GM23248 (cell line): ENCODE measurements at places on chromosomes 3 and 15. TPM values are rescaled to one million over a fixed set of nuclear protein-coding genes. Genes with fewer than 3 reads are reported as not detected.

The ATP10A gene
- 64.1 and 73.1 TPM in 2 replicates for total RNA-seq

The GOLGA8H gene
- not detected in 2 replicates for total RNA-seq

The ATP13A5 gene
- total RNA-seq, result not detected in 2 replicates

The NAA80 gene
- 7.8 and 10.2 TPM in 2 replicates for total RNA-seq

The TRIM42 gene
- total RNA-seq, result not detected in 2 replicates

DNA sequence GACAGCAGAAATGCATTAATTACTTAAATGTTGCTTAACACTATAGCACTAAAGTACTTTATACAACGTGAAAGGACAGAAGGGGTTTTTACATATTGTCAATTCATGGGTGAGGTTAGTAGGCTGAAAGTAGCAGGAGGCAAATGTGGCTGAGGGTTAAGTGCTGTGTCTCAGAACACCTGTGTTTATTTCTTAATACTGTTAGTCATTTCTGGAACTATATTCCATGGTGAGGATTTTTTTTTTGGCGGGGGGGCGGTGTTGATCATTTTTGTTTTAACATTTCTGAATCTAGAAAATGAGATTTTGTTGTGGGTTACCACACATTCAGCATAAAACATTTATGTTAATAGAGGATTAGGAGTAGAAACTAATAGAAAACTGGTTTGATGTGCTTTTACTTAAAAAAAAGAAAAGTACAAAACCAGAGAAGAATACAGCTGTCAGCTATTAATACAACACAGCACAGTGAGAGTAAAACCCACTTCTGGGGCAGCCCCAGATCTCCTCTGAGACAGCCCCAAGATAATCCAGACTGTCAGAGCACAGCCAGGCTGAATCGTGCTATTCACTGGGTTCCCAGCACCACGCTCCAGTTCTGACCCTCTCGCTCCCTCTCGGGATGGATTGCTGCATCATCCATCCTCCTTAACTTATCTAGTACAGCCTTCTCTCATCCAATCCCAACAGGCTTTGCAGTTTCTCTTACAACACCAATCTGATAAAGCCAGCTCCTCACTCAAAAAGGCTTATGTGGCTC, 307.7 kb downstream of the TUSC7 start:
- no peaks in the 10 kb centered on the region for H3K36me3 ChIP-seq
- no peak overlapping the region for H3K27ac ChIP-seq
- no peaks in the 10 kb centered on the region for H3K4me1 ChIP-seq
- no peaks in the 10 kb centered on the region for H3K27me3 ChIP-seq
- H3K4me3 ChIP-seq, result no peak overlapping the region

GRCh38 chr15:37034392-37034791, 66.0 kb downstream of the MEIS2 start:
- peaks cover 16% of the 10 kb centered on the region for H3K4me1 ChIP-seq
- DNase-seq, result no peak
- H3K4me3 ChIP-seq, result no peak overlapping the region
- H3K27ac ChIP-seq, result no peak overlapping the region

DNA sequence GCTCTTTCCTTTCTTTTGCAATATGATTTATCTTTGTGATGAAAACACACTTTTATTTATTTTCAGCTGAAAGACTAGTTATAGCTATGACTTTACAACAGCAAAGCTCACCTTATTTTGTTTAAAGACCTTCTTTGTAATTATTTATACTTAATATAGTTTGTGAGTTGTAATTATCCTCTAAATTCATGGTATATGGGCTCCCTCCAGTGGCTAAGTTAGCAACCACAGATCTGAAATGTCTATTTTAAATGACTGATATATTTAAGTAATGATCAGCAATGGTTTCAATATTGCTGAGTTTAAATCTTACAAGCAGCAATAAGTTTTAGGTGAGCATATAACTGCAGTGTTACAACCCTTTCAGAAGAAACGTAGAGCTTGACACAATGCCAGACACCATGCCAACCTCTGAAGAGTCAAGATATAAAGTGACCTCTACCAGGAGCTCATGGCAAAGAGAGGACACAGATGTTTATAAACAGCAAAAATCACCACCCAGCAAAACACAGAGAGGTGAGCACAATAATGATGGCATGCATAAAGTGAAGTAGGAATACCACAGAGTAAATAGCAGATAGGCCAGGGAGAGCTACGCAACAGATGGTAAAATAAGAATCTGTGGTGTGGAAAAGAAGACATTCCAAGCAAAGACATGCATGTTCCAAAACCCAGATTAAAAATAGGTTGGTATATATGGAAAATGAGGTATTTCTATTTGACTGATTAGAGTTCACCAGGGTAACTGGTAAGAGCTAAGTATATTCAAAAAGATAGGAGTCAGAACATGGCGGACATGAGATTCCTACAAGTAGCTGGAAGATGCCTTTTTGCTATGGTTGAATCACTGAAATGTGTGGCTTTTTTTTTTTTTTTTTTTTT, 143.7 kb upstream of the ZNF385D start:
- 0 out of 2 replicates have a peak, but pooled peaks cover 3% of the 10 kb centered on the region for H3K4me1 ChIP-seq
- DNase-seq, result peak; percentile 64
- no peak overlapping the region for H3K27ac ChIP-seq

GRCh38 chr3:186915806-186916796, 14.2 kb upstream of the ST6GAL1 start:
- no peak overlapping the region for H3K27ac ChIP-seq
- no peaks in the 10 kb centered on the region for H3K4me1 ChIP-seq
- no peak for DNase-seq
- peaks cover 61% of the 10 kb centered on the region for H3K27me3 ChIP-seq

- no peaks in the 10 kb centered on the region for H3K36me3 ChIP-seq
- peaks cover 9% of the 10 kb centered on the region for H3K4me1 ChIP-seq
- no peak for DNase-seq
- no peak overlapping the region for H3K27ac ChIP-seq
Measured at GRCh38 chr15:43239732-43240491, 19.1 kb upstream of the EPB42 start.
